ENCODE measurements at places on chromosomes 4 and X. TPM values are rescaled to one million over a fixed set of nuclear protein-coding genes. Genes with fewer than 3 reads are reported as not detected.

DNA sequence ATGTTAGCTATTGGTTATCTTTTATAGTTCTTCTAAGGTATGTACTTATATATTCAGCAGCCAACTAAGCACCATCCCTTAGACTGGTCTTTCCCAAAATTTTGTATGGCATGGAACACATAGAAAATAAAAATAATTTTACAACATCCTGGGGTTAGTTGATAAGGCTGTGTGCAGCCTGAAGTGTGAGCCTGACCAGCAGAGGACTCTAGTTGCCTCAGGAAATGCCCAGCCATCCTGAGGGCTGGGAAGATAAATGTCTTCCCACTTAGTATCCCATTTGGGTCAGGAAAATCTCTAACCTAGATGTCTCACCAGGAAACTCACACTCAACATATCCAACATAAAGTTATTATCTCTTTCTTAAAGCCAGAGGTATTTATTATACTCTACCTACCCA is 251.4 kb upstream of the POF1B start:
- DNase-seq: no peak

- no peak for DNase-seq
These were observed 95.2 kb downstream of the MANBA start for GRCh38 chr4:102665527-102665926.

GRCh38 chr4:28075401-28075956 is 1214.8 kb downstream of the STIM2 start:
- no peak for DNase-seq

GRCh38 chrX:17377091-17377717 is 2.2 kb downstream of the NHS start:
- DNase-seq: no peak

GRCh38 chr4:138050601-138051000 is 191.5 kb downstream of the SLC7A11 start:
- no peak for DNase-seq

DNA sequence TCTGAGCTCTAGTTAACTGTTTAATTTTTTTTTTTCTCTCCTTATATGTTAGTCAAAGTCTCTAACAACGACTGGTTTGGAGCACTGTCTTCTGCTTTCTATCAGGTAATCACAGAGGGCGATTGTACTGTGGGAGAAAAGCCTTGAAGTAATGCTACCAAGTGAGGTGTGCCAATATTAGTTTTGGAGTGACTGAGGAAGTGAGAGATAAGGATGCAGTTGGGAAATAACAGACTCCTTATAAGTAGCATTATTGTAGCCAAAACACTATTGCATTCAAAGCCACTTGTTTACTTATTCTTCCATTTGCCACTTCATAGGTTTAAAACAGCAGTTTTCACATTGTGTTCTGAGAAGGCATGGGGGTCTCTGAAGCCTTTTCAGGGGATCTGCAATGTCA is 79.1 kb upstream of the SLC6A14 start:
- DNase-seq: no peak

DNA sequence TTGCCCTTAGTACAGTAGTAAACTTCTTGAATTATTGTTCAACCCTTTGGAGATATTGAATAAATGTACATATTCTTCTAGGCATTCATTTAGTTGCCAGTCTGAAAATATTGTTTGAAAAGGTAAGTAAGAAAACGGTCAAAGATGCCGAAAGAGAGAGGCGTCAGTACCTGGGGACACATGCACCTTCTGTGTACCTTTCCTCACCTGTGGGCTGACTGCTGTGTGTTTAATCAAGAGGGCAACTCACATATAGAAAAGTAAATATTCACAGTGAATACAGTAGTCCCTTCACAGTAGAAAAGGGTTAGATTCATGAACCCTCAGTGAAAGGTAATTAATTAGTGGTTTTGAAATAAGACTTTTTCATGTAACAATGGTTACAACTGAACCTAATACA is 6.9 kb downstream of the ANXA10 start:
- DNase-seq: no peak

DNA sequence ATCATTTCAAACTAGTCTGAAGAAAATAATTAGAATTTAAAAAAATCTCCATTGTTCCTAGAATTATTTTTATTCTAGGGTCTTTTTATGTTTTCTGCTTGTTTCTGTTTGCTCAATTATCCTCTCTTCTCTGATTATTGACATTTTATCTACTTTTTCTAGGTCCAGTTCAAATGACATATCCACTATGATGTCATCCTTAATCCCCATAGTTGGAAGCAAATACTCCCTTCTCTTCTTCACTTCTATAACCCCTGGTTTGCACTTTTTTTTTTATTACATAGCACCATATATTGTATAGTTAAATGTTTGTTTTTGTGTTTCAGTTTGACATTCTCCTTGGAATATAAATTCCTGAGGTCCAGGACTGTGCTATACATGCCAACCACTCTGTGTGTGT is 82.6 kb downstream of the CT47B1 start:
- DNase-seq: no peak

GRCh38 chrX:129025376-129025775 is 497.9 kb downstream of the SMARCA1 start:
- DNase-seq: no peak

GRCh38 chr4:75511841-75512240 is 2.4 kb downstream of the RCHY1 start:
- DNase-seq: no peak

DNA sequence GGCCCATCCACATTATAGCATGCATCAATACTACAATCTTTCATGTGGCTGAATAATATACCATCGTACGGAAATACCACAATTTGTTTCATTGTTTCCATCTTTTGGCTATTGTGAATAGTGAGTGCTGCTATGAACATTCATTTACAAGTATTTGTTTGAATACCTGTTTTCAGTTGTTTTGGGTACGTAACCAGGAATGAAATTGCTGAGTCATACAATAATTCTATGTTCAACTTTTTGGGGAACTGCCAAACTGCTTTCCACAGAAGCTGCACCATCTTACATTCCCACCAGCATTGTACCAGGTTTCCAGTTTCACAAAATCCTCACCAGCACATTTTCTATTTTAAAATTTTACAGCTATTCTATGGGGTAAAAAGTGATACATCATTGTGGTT is 28.5 kb upstream of the MANBA start:
- no peak for DNase-seq

GRCh38 chr4:107989162-107989536 is 540 bp upstream of the HADH start:
- no peak for DNase-seq

- no peak for DNase-seq
These were observed 21.9 kb downstream of the CNOT6L start for GRCh38 chr4:77797239-77797638.

GRCh38 chr4:129176864-129177263 is 80.9 kb downstream of the C4orf33 start:
- no peak for DNase-seq

DMP1 gene
- 0.39 TPM for total RNA-seq

ASB5 gene
- total RNA-seq: not detected

TMEM154 gene
- 2.3 TPM for total RNA-seq

AIMP1 gene
- 26.8 TPM for total RNA-seq

PPM1K gene
- 47.9 TPM for total RNA-seq

ADGRL3 gene
- 118 TPM for total RNA-seq

All from spinal cord (tissue), 10 donors.